ENCODE measurements at places on chromosomes 6 and 20. TPM values are rescaled to one million over a fixed set of nuclear protein-coding genes. Genes with fewer than 3 reads are reported as not detected.

Gene C20orf202
- 0.18 TPM for total RNA-seq

Gene PRND
- total RNA-seq: not detected

- no peaks in the 10 kb centered on the region for H3K4me1 ChIP-seq
- DNase-seq: no peak
- H3K4me3 ChIP-seq: no peak overlapping the region
Observed at GRCh38 chr6:136582711-136583471, 32.7 kb upstream of the MAP7 start.

Gene SEL1L2
- total RNA-seq: not detected

Gene TOX2
- 3.3 TPM for total RNA-seq

- peak overlapping the region; percentile 99 for H3K27ac ChIP-seq
- peaks cover 15% of the 10 kb centered on the region for H3K4me1 ChIP-seq
- H3K4me3 ChIP-seq: peak overlapping the region; percentile 99
- peaks cover 2% of the 10 kb centered on the region for H3K36me3 ChIP-seq
Observed at GRCh38 chr6:28081486-28081751, 1.1 kb downstream of the ZNF165 start.

- no peak for DNase-seq
- H3K36me3 ChIP-seq: no peaks in the 10 kb centered on the region
- H3K4me1 ChIP-seq: no peaks in the 10 kb centered on the region
- H3K27me3 ChIP-seq: no peaks in the 10 kb centered on the region
- no peak overlapping the region for H3K27ac ChIP-seq
- H3K4me3 ChIP-seq: no peak overlapping the region
Observed at GRCh38 chr6:72733045-72733444, 111.2 kb downstream of the KCNQ5 start.

Gene MYBL2
- total RNA-seq: 124 TPM

Gene PARD6B
- 9.8 TPM for total RNA-seq

- no peak overlapping the region for H3K27ac ChIP-seq
- no peak for DNase-seq
- H3K4me3 ChIP-seq: no peak overlapping the region
- no peaks in the 10 kb centered on the region for H3K27me3 ChIP-seq
- peaks cover 7% of the 10 kb centered on the region for H3K4me1 ChIP-seq
Observed at GRCh38 chr20:47468290-47469050, 33.2 kb upstream of the NCOA3 start.

Gene RBPJL
- not detected for total RNA-seq

- no peak for DNase-seq
- peaks cover 51% of the 10 kb centered on the region for H3K4me1 ChIP-seq
- H3K4me3 ChIP-seq: no peak overlapping the region
Observed at GRCh38 chr6:154395316-154395715, 38.7 kb upstream of the IPCEF1 start.

DNA sequence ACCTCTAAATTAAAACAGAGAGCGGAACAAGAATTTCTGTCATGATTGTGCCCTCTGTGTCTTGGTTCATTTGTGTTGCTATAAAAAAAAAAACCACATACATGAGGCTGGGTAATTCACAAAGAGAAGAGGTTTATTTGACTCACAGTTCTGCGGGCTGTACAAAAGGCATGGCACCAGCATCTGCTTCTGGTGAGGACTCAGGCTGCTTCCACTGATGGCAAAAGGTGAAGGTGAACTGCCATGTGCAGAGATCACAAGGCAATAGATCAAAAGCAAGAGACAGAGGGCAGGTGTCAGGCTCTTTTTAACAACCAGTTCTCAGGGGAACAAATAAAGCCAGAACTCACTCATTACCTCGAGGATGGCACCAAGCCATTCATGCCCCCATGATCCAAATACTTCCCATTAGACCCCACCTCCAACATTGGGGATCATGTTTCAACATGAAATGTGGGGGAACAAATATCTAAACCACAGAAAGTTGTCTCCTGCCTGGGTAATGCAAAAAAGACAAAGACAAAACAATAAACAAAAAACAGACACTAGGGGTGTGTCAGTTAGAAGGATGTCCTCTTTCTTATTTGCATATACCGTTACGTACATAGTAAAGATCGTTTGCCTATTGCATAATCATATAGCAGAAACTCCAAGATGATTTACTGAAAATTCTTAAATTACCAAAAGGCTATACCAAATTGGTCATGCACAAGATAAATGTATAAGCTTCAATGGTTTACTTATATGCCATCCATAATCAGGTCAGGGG, 17.0 kb downstream of the SERPINB9 start:
- DNase-seq: no peak
- no peak overlapping the region for H3K4me3 ChIP-seq
- H3K4me1 ChIP-seq: no peaks in the 10 kb centered on the region

- H3K27me3 ChIP-seq: peaks cover 3% of the 10 kb centered on the region
- H3K36me3 ChIP-seq: no peaks in the 10 kb centered on the region
- peaks cover 4% of the 10 kb centered on the region for H3K4me1 ChIP-seq
Observed at GRCh38 chr6:108947114-108947854, 99.1 kb downstream of the ARMC2 start.

- no peaks in the 10 kb centered on the region for H3K36me3 ChIP-seq
- no peak overlapping the region for H3K4me3 ChIP-seq
- peaks cover 19% of the 10 kb centered on the region for H3K4me1 ChIP-seq
- H3K27me3 ChIP-seq: no peaks in the 10 kb centered on the region
- DNase-seq: no peak
- H3K27ac ChIP-seq: no peak overlapping the region
Observed at GRCh38 chr6:91654793-91655192, 1067.9 kb upstream of the MAP3K7 start.

Gene GJA1
- total RNA-seq: 91.2 TPM

GRCh38 chr6:44310241-44310640, 2.9 kb downstream of the AARS2 start:
- H3K36me3 ChIP-seq: peaks cover 16% of the 10 kb centered on the region
- no peak for DNase-seq
- H3K4me3 ChIP-seq: peak overlapping the region; percentile 60

DNA sequence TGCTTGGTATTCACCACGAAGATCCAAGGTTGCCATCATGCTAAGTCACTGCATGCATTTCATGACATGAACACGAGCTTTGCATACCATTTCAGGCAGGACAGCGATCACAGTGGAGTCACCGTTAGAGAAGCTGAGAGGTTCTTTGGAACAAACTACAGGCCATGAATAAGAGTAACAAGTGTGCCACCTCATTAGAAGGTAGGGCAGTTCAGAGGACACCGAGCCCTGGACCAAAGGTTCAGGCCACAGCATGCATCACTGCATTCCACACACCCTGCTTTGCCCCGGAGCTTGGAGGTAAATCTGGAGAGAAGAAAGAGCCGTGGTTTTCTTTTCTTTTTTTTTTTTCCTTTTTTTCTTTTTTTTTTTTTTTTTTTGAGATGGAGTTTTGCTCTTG, 66.9 kb upstream of the CDH4 start:
- H3K27me3 ChIP-seq: no peaks in the 10 kb centered on the region
- DNase-seq: no peak
- no peaks in the 10 kb centered on the region for H3K36me3 ChIP-seq
- no peak overlapping the region for H3K4me3 ChIP-seq

- H3K36me3 ChIP-seq: no peaks in the 10 kb centered on the region
- no peak for DNase-seq
- no peaks in the 10 kb centered on the region for H3K27me3 ChIP-seq
- no peak overlapping the region for H3K4me3 ChIP-seq
Observed at GRCh38 chr6:169172946-169173345, 80.7 kb downstream of the THBS2 start.

DNA sequence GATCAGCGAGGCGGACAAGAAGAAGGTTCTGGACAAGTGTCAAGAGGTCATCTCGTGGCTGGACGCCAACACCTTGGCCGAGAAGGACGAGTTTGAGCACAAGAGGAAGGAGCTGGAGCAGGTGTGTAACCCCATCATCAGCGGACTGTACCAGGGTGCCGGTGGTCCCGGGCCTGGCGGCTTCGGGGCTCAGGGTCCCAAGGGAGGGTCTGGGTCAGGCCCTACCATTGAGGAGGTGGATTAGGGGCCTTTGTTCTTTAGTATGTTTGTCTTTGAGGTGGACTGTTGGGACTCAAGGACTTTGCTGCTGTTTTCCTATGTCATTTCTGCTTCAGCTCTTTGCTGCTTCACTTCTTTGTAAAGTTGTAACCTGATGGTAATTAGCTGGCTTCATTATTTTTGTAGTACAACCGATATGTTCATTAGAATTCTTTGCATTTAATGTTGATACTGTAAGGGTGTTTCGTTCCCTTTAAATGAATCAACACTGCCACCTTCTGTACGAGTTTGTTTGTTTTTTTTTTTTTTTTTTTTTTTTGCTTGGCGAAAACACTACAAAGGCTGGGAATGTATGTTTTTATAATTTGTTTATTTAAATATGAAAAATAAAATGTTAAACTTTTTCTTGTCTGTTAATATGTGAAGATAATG, 2.2 kb downstream of the HSPA1B start:
- H3K4me1 ChIP-seq: peaks cover 46% of the 10 kb centered on the region
- H3K4me3 ChIP-seq: peak overlapping the region; percentile 92
- H3K27ac ChIP-seq: no peak overlapping the region
- DNase-seq: no peak
- peaks cover 3% of the 10 kb centered on the region for H3K36me3 ChIP-seq

Gene PNPLA1
- total RNA-seq: not detected

- no peaks in the 10 kb centered on the region for H3K4me1 ChIP-seq
- H3K36me3 ChIP-seq: no peaks in the 10 kb centered on the region
- no peak overlapping the region for H3K27ac ChIP-seq
- no peaks in the 10 kb centered on the region for H3K27me3 ChIP-seq
- no peak for DNase-seq
Observed at GRCh38 chr6:141252828-141253608, 879.7 kb upstream of the GJE1 start.

Gene PCMTD2
- total RNA-seq: 65.4 TPM

GRCh38 chr20:24816431-24816830, 132.6 kb upstream of the CST7 start:
- DNase-seq: no peak
- no peaks in the 10 kb centered on the region for H3K27me3 ChIP-seq
- H3K4me3 ChIP-seq: no peak overlapping the region
- H3K4me1 ChIP-seq: no peaks in the 10 kb centered on the region
- H3K36me3 ChIP-seq: no peaks in the 10 kb centered on the region
- H3K27ac ChIP-seq: no peak overlapping the region

GRCh38 chr6:6788394-6789032, 200.0 kb downstream of the LY86 start:
- no peak for DNase-seq
- no peak overlapping the region for H3K27ac ChIP-seq
- H3K36me3 ChIP-seq: no peaks in the 10 kb centered on the region
- no peak overlapping the region for H3K4me3 ChIP-seq
- H3K4me1 ChIP-seq: no peaks in the 10 kb centered on the region

Gene KIF6
- 2.3 TPM for total RNA-seq

GRCh38 chr6:84601366-84601765, 163.0 kb downstream of the TBX18 start:
- no peak for DNase-seq
- H3K4me3 ChIP-seq: no peak overlapping the region
- no peaks in the 10 kb centered on the region for H3K27me3 ChIP-seq

DNA sequence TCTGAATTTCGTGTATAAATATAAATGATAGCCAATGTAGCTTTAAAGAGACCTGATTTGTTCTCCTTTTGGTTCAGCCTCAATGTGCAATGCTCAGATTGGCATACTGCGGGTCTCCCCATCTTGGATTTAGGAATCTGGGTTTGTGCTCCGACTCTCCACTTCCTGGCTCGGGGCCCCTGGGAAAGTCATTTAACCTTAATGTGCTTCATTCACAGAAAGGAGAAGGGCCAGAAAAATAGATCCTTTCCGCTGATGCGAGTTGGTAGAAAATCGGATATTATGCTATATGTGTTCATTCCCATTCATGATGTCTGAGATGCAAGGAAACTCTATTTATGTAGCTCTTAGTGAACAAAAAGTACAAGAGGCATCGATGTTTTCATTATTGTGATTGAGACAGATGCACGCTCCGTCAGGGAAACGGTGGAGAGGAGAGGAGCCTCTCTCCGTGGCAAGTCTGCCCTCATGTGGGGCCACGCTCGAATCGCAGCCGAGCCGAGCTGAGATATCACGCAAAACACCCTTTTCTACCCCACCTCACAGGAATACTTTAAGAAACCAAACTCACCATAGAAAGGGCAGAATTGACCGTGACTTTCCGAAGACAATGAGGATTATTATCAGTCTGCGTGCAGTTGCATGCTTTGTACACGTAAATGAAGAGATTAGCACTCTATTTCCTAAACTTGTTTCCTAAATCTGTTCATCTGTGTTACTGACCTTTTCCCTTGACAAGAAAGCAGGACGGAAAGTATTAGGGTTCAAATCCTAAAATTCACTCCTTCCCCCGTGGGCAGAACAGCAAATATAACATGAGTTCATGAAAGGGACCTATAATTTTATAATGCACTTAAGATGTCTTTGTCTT, 136.6 kb downstream of the COL9A1 start:
- peak; percentile 61 for DNase-seq
- H3K4me1 ChIP-seq: peaks cover 18% of the 10 kb centered on the region
- H3K27ac ChIP-seq: no peak overlapping the region
- H3K27me3 ChIP-seq: peaks cover 3% of the 10 kb centered on the region
- peak overlapping the region; percentile 75 for H3K4me3 ChIP-seq
- no peaks in the 10 kb centered on the region for H3K36me3 ChIP-seq

Gene SMLR1
- total RNA-seq: not detected

Gene SLC12A5
- 9.6 TPM for total RNA-seq

- H3K4me1 ChIP-seq: no peaks in the 10 kb centered on the region
- DNase-seq: no peak
- H3K36me3 ChIP-seq: no peaks in the 10 kb centered on the region
- H3K27ac ChIP-seq: no peak overlapping the region
- H3K4me3 ChIP-seq: no peak overlapping the region
- no peaks in the 10 kb centered on the region for H3K27me3 ChIP-seq
Observed at GRCh38 chr6:90730151-90730673, 143.3 kb upstream of the MAP3K7 start.

DNA sequence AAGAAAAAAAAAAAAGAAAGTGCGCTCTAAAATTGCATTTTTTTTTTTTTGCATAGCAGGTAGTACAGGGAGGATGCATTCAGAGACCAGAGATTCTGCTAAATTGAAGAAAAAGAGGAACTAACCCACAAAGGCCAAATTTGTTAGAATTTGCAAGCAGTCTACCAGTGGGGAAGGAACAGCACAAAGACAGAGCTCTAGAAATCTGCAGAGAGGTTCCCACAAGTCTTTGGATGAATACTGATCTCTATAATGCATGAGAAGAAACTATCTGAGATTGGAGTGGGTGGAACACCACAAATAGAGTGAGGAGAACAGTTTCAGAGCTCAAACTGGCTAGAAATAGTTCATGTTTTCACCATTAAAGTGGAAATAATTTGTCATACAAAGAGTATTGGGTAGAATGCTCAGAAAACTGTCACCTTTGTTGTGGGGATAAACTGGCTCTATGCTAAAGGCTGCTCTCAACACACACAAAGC, 79.6 kb upstream of the AHI1 start:
- no peaks in the 10 kb centered on the region for H3K27me3 ChIP-seq
- H3K27ac ChIP-seq: no peak overlapping the region
- H3K4me1 ChIP-seq: no peaks in the 10 kb centered on the region
- no peaks in the 10 kb centered on the region for H3K36me3 ChIP-seq
- no peak overlapping the region for H3K4me3 ChIP-seq
- DNase-seq: no peak

- H3K27me3 ChIP-seq: no peaks in the 10 kb centered on the region
- H3K4me1 ChIP-seq: peaks cover 3% of the 10 kb centered on the region
- H3K4me3 ChIP-seq: no peak overlapping the region
- H3K27ac ChIP-seq: no peak overlapping the region
Observed at GRCh38 chr6:18742406-18742805, 355.3 kb downstream of the RNF144B start.

Gene EBF4
- total RNA-seq: 23.2 TPM

Data from neural crest cell (in vitro differentiated cells).